ENCODE measurements at places on chromosomes 6 and 20.

DNA sequence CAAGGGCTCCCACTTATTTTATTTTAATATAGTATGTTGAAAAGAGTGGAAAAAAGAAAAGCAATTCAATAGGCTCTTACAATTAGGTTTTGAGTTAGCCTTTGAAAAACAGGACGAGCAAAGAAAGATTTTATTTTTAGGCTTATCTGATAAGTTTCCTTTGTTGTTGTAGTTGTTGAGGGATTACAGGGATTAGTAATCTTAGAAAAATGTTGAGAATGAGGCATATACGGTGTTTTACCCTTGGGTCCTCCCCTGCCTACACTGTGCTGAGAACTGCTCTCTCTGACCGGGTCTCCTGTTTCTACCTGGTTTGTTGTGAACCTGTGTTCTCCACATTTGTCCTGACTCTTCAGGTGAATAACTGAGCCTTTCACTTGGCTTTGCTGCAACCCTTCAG lies 16.7 kb downstream of the TRAPPC3L start:
- no peak for DNase-seq

DNA sequence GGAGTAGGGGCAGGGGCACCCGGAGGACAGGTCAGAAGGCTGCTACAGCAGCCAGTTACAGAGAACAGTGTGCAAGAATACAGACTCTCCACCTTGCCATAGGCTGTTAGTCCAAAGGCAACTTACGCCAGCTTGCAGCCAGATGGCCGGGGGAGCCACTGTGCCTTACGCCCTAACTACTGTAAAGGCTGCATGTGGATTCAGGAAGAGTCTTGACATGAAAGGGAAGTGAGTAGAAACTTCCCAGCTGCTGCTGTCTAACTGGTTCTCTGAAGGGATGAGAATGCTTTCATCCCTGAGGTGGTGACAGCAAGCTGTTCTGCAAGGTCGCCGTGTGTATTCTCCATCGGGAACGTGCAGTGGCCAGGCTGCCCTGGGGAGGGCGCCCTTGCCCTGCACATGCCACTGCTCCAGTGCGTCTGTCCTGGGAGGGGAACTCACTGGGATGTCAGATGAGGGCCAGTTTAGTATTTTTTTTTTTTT lies 46.1 kb downstream of the LYRM4 start:
- no peak for DNase-seq

GRCh38 chr20:40470445-40471260 lies 218.4 kb downstream of the MAFB start:
- no peak for DNase-seq

DNA sequence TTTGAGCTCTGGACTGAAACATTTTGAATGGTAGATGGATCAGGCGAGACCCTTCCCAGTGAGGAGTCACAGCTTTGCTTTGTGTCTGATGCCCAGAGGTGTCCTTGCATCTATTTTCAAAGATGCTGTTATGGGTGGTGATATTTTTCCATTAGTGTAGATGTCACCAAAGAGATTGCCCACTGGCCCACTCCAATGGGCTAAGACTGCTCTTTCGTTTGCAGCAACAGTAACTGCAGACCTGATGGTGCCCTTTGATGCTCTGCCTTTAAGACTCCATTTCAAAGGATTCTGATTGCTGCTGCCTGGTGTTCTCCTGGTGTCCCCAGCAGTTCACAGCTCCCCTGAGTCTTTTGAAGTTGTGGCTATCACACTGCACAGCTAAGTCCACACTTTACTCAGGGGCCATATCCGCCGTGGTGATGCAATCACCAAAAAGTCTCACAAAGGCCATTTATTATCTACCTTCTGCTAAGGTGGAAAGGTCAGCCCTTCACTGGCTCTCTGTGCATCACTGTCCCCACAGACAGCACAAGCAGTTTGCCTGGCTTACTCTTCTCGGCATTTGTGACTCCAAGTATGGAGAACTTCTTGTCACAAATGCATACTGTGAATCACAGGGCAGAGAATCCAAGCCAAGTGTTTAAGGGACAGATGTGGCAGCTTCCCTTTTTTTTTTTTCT lies 56.4 kb downstream of the NOX3 start:
- no peak for DNase-seq

- no peak for DNase-seq
Measured at GRCh38 chr6:1702580-1703051, 92.9 kb downstream of the FOXC1 start.

DNA sequence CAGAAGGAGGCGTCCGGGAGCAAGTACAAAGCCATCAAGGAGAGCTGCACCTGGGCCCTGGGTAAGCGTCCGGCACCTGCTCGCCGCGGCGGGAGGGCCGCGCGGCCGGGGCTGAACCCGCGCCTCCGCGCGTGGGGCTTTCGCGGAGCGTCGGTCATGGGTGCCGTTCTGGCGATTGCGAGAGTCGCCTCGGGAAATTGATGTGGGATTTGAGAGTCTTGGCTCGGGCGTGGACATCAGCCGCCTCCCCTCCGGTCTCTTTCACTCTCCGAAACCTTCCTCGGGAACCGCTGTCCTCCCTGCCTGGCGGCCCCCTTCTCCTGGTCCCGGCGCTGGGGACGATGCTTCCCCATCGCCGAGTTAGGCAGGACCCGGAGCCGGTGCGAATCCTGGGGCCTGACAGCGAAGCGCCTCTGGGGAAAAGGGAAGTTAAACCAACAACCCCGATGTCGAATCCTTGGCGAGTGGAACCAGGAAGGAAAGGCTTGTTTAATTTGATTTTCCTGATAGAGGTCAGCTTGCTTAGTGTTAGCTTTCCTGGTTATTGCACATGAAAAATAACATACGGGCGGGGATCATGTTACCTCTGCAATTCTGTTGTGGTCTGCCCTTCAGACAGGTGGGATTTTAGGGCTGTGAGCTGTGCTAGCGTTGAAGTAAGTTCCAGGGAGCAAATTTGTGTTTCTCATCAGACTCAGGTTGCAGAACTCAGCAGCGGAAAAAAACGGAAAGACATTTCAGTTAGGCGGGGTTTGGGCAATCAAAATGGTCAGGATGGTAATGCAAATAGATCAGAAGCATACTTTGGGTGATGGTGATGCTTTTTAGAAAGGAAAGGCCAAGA lies 594 bp downstream of the ARFGEF3 start:
- DNase-seq, result no peak

GRCh38 chr6:128641703-128642102 lies 121.3 kb upstream of the PTPRK start:
- DNase-seq, result no peak

- DNase-seq, result no peak
Measured at GRCh38 chr20:14644306-14645097, 307.1 kb upstream of the FLRT3 start.

GRCh38 chr6:107567643-107568042 lies 77.7 kb downstream of the SOBP start:
- no peak for DNase-seq

GRCh38 chr6:140844167-140844566 lies 1288.6 kb upstream of the GJE1 start:
- no peak for DNase-seq

DNA sequence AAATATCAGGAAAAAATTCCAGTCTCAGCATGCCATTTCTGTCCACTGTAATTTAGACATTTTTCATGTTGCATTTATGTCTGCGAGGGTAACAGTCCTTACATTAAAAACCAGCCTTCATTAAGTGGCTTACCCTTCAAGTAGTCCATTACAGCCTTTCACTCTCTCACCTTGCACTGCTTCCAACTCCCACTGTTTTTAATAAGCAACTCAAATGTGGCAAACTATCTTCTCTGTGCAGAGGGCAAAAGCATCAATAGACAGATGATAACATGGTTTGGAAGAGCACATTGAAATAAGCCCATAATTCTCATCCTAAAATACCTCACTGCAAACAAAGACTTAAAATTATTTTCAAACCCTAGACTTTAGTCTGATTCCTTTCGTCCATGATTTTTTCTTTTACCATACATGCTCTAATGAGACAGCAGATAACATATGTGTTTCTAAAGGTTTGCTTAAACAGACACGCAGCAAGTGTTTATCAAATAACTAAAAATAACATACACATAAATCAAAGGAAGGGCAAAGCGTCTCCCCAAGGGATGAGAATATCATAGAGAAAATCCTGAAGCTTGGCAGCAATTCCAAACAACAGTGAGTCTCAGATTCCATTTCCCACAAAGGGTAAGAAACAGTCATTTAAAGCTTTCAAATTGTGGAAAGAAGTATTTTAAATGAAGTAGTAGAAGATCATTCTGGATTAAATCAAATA lies 130.4 kb downstream of the PTPRK start:
- no peak for DNase-seq

DNA sequence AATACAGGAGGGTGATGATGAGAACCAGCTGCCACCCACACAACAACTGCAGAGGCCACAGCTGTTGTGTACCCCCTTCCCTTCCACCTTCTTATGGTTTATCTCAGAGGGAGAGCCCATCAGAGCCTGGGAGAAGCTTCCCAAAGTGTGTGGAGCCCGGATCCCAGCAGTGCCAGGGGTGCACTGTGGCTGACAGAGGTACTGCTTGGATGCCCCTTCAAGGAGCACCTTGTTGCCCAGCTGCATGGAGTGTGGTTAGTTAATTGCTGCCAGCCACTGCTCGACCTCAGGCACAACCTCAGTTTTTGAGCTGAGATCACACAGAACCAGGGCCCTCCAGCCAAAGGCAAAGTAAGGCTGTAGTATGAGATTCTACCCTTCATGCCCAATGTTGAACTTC lies 13.0 kb downstream of the PI3 start:
- DNase-seq, result no peak

DNA sequence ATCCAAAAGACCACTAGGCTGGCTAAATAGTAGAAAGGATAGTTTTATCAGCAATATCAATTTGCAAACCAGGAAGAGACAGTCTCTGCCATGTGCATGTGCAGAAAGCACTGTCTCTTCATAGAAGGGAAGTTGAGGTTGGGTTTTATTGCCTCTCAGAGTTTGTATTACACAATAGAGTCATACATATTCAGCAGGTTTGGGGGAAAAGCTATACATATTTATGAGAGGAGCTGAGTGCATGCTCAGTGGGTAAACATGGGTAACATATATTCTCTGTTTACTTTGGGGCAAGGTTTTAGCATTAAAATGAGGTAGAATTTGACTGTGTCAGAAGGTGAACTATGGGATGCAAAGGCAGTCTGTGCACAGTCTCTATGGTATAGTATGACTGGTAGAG lies 14.9 kb downstream of the TMEM170B start:
- no peak for DNase-seq

- DNase-seq, result no peak
Measured at GRCh38 chr6:15166121-15166520, 79.7 kb upstream of the JARID2 start.

- no peak for DNase-seq
Measured at GRCh38 chr20:45425561-45425960, 9.6 kb downstream of the PIGT start.

DNA sequence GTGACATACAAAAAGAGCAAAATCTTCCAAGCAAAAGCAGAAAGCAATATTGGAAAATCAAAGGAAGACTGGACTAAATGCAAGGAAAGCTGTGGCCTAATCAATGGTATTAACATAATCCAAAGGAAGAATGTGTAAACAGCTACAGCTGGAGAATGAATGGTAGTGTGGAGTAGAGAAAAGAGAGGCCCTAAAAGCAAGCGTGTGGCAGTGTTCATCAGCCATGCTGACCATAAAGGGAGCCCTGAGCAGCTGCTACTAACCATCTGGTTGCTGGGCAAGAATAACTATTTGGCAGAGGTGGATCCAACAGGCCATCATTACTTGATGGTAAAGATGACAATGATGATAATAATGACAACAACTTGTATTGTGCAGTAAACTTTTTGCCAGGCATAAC lies 148.5 kb upstream of the BEND6 start:
- no peak for DNase-seq

Data from stimulated activated CD8-positive, alpha-beta memory T cell treated with anti-CD3 and anti-CD28 coated beads, Interleukin-4, amount 100 ng/mL, for 4 hours (primary cell).